ENCODE measurements at places on chromosomes 7 and 10.

GRCh38 chr7:94396596-94396995 lies 1.9 kb downstream of the COL1A2 start:
- DNase-seq, result no peak

DNA sequence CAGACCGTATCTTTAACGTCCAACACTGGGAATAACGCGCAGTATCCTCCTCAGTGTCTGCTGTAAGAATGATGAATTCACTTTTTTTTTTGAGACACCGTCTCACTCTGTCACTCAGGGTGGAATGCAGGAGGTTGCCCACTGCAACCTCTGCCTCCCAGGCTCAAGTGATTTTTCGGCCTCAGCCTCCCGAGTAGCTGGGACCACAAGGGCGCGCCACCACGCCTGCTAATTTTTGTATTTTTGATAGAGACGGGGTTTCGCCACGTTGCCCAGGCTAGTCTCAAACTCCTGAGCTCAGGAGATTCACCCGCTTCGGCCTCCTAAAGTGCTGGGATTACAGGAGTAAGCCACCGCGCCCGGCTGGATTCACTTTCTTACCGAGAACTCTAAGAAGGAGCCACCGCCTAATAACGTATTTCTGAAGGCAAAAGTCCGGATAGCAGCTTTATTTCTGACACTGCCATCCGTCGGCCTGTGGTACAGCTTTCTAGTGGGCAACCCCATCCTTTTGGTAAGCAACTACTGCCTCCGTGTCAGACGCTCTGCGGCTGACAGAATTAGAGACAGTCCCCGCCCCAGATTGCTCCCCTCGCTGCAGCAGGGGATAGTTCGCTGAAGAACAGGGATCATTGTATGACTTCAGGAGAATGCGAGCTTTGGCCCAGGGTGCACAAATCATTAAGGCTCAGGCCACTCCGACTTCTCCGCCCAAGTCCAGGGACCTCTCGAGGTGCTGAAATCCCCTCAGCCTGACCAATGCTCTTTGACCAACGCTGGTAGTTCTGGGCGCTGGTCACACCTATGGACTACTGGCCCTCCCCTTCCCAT lies 662 bp downstream of the POLR3A start:
- peak; percentile 90 for DNase-seq

DNA sequence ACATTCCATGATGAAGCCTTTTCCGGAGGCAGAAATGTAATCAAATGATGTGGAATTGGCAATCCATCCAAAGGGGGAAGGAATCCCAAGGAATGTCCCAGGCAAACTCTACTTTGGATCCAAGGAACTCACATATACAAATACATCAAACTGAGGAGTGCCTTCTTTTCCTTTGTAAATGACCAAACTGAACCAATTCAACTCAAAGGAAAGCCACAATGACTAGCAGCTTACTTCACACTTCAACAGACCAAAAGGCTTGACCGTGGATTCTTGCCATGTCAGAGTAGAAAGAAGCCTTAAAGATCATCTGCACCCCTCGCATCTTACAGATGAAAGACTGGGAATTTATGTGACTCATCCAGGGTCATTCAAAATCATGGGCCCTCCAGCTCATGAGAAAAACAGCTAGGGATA lies 79.7 kb upstream of the MACROH2A2 start:
- DNase-seq, result no peak

GRCh38 chr10:13700473-13701144 lies 113.8 kb downstream of the PRPF18 start:
- no peak for DNase-seq

DNA sequence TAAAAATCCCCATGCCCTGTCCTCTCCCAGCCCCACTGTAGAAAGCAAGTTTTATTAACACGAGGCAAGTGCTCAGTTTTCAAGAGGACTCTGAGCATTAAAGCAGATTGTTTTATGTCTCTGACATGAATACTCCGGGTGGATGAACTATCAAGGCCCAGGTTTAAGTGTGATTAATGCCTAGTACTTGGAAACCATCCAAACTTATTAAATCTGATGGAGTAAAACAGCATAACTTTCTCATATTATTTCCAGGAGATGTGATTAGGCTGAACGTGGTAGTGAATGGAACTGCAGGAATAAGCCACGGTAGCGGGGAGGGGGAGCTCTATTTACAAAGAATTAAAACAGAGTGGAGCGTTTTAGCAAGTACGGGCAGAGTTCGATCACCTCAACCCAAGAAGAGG lies 144.2 kb upstream of the RNF32 start:
- no peak for DNase-seq

- no peak for DNase-seq
These were observed 14.9 kb downstream of the HOXA1 start for GRCh38 chr7:27080844-27081436.

GRCh38 chr7:154777489-154777888 lies 225.4 kb downstream of the PAXIP1 start:
- no peak for DNase-seq

DNA sequence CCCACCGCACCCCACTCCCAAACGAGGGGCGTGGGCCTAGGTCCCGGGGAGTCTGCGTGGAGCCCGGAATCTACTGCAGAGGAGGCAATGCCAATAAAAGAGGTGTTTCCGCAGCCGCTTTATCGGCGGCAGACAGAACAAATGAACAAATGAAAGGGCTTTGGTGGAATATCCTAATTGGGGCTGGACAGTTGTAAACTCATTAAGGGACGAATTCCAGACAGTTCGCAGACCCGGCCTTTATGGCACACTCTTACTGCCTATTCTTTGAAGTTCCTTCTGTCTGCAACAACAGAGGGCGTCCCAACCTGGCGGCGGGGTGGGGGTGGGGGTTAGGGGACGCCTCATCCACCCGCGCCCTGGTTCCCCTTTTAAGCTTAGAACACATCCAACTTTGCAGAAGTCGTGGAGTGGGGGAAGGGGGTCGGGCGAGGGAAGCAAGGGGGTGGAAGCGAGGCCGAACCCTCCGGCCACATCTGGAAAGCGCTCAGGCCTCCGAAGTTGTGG lies 4.1 kb downstream of the HOXA9 start:
- DNase-seq, result no peak

DNA sequence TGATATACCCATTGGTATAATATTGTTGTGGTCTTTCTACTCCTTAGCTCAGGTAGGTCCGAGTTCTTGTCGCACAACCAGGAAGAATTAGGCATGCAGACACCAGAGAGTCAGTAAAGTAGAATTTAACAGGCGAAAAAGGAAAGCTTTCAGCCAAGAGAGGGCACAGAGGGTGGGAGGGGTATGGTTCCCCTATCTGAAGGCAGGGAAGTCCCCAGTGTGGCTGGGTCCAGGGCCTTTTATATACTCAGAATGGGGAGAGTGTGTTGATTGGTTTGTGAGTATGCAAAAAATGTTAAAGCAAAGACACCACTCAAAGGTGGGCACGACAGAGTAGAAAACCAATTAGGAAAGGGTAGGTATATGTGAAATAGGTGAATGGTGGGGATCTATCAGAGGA lies 53.9 kb downstream of the IMMP2L start:
- no peak for DNase-seq

GRCh38 chr7:82839555-82839954 lies 323.1 kb downstream of the PCLO start:
- no peak for DNase-seq

DNA sequence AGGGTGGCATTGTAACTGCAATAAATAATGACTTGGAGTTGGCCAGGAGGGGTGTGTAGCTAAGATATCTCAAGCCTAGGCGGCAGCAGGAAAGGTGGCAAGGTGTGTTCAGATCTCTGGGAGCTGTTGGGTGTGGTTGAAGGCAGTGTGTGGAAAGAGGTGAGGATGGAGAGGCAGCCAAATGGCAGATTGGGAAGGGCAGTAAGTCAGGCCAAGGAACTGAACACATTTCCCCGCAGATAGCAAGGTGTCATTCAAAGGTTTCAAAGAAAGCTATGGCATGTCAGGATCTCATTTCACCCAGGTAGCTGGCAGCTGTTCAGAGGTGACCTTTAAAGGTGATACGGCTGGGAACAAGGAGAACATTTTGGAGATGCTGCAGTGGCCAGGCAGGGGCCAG lies 586.0 kb upstream of the MGMT start:
- no peak for DNase-seq

GRCh38 chr10:34223658-34224057 lies 591.4 kb downstream of the PARD3 start:
- no peak for DNase-seq

DNA sequence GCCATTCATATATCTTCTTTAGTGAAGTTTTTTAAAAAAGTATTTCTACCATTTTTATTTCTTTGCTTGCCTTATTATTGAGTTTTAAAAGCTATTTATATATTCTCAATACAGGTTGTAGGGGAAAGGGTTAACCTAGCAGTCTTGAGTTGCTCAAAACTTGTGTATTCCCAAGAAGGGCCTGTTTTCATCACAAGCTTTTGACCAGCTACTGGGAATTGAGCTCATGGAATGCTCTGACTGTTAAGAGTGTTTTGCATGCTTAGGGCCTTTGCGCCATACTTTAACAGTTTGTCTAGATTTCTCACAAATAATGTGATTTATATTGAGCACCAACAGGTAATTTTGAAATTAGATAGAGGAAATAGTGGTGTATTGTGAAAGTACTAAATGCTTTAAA lies 72.0 kb upstream of the CALCR start:
- no peak for DNase-seq

DNA sequence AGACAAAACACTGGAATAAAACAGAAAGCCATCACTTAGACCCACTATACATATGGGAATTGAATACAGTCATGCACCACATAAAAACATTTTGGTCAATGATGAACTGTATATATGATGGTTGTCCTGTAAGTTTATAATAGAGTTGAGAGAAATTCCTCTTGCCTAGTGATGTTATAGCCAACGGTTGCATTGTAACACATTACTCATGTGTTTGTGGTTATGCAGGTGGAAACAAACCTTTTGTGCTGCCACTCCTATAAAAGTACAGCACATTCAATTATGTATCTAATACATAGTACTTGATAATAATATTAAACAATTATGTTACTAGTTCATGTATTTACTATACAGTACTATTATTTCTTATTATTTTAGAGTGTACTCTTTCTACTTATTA lies 381.2 kb upstream of the MBL2 start:
- DNase-seq, result no peak

GRCh38 chr7:29237489-29237888 lies 42.9 kb downstream of the CHN2 start:
- no peak for DNase-seq

DNA sequence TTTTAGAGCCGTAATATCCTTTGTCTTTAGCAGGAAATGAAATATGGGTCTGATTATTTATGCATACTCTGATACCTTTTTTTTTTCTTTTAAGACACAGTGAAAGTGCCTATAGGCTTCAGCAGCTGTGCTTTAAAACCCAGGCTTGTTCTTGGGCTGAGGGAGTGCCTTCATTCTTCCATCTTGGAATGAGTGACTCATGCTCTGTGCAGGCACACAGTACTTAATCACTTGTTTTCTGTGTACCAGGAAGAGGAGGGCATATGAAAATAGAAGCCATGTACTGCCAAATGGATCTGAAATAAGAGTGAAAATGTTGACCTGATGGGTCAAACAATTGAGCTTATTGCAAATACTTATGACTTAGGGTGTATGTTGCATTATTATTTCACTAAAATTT lies 12.0 kb downstream of the INPP5F start:
- DNase-seq, result peak; percentile 85

DNA sequence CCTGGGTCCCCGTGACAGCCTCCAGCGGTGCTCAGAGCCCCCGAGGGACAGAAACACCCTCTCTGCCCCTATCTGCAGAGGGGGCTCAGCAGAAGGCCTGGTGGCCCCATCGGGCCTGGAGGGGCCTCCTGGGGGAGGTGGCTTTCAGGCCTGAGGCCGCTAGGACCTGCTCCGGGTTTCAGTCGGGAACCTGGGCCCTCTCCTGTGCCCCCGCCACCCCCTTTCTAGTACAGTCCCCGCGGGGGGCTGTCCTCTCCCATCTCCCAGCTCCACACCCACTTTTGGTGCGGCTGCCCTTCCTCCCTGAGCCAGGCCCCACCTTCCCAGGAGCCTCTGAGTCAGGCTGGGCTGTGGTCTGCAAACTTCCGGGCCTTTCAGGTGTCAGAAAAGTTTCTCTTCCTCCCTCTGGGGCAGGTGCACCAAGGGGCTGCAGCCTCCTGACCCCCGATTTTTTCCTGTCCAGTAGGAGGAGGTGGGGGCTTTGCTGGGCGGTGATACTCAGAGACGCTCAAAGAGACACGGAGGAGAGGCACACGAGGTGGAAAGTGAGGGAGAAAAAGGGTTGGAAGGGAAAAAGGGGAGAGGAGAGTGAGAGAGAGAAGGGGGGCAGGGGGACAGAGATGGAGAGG lies 692 bp downstream of the CARD11 start:
- no peak for DNase-seq

GRCh38 chr10:9302140-9302746 lies 1247.8 kb downstream of the GATA3 start:
- DNase-seq, result no peak

DNA sequence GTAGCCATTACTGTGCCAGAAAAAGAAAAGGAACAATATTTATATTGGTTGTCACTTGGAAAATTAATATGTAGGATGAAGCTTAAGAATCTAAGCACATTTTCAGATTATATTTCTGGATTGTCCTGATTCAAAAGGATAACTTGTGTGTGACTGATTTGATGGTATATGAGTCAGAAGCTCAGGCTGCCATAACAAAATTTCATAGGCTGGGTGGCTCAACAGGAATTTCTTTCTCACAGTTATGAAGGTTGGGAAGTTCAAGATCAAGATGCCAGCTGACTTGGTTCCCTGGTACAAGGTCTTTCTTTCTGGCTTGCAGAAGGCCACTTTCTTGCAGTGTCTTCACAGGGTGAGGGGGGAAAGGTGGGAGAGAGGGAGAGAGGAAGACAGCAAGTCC lies 108.5 kb downstream of the ST7 start:
- DNase-seq, result peak; percentile 46

DNA sequence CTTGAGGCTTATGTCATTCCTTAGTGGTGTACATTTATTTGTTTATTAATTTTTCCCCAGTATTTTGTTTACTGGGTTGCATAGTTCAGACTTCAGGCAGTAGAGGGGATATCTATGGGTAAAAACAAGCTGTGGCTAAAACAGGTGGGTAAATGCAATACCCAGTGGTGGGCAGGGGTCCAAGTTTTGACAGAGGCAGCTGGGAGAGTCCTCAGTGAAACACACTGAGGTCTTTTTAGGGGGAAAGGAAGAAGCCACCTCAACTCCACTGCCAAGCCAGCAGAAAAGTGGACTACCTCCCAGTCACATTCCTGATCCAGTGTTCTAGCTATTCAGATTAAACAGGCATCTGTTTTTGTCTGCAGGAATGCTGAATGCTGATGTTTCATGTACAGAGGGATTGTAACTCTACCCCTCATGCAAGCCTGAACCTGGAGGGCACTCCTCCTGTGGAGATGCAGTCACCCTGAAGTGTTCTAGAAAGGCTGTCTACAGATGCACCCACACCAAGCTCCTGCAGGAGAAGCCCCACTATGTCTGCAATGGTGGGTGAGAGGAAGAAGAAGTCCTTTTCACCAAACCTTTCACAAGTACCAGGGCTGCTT lies 757.8 kb downstream of the INHBA start:
- DNase-seq, result no peak

- DNase-seq, result no peak
These were observed 31.9 kb downstream of the RPS24 start for GRCh38 chr10:78065611-78066010.

DNA sequence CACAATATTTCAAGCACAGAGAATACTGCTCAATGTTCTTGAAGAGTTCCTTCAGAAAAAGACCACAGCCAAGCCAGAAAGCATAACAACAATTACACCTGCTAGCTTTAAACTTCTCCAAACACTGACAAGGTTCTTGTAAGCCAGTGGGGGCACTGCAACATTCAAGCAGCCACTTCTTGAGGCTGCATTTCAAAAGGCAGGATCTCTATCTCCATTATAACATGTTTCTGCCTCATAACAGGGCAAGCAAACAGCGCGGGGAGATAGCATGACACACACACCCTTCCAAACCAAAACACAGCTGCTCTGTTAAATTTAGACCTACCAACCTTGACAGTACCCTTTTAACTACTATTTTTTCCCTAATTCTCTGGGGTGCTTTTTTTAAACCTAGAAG lies 30.8 kb downstream of the CHCHD3 start:
- peak; percentile 88 for DNase-seq

Measured in osteoblast (primary cell).